ENCODE measurements at places on chromosomes 16 and 17. TPM values are rescaled to one million over a fixed set of nuclear protein-coding genes. Genes with fewer than 3 reads are reported as not detected.

Gene NME2
- 790 TPM for total RNA-seq

Gene HOXB4
- 2.3 TPM for total RNA-seq

Gene RBFOX1
- total RNA-seq, result not detected

Gene TMEM204
- 15.5 TPM for total RNA-seq

Gene CCL13
- not detected for total RNA-seq

Gene MYH2
- total RNA-seq, result not detected

Gene ELMO3
- total RNA-seq, result 5.1 TPM

Gene MT1F
- 9.2 TPM for total RNA-seq

GRCh38 chr17:78322858-78323455 is 36.9 kb downstream of the SOCS3 start:
- H3K27me3 ChIP-seq, result no peaks in the 10 kb centered on the region
- no peak overlapping the region for H3K27ac ChIP-seq
- no peak for DNase-seq
- H3K36me3 ChIP-seq, result no peaks in the 10 kb centered on the region

DNA sequence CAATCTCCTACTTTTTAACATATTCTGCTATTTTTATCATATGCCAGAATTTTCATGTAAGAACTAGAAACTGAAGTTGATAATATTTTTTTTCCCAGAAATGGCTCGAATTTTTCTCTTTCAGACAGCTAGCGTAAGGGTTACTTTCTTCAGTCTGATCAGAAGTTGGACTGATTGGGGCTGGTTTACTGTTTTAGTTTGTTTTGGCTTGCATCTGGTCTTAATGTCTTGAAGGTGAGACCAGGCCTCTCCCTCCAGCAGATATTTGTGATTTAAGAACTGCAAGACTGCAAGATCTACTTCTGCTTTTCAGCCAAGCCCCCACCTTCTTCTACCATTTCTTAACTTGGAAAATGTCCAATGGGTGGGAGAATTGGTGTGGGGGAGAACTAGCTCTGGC is 266.4 kb downstream of the HAPSTR1 start:
- no peak overlapping the region for H3K27ac ChIP-seq
- no peak for DNase-seq
- H3K4me1 ChIP-seq, result no peaks in the 10 kb centered on the region
- no peak overlapping the region for H3K4me3 ChIP-seq
- no peaks in the 10 kb centered on the region for H3K27me3 ChIP-seq

GRCh38 chr17:15920758-15921239 is 24.1 kb upstream of the ADORA2B start:
- H3K27me3 ChIP-seq, result peaks cover 21% of the 10 kb centered on the region
- DNase-seq, result no peak
- no peaks in the 10 kb centered on the region for H3K4me1 ChIP-seq
- no peak overlapping the region for H3K4me3 ChIP-seq
- H3K27ac ChIP-seq, result no peak overlapping the region

- peaks cover 5% of the 10 kb centered on the region for H3K27me3 ChIP-seq
- H3K27ac ChIP-seq, result no peak overlapping the region
- no peaks in the 10 kb centered on the region for H3K36me3 ChIP-seq
- H3K4me1 ChIP-seq, result no peaks in the 10 kb centered on the region
Observed at GRCh38 chr16:54690710-54691109, 240.0 kb upstream of the IRX5 start.

DNA sequence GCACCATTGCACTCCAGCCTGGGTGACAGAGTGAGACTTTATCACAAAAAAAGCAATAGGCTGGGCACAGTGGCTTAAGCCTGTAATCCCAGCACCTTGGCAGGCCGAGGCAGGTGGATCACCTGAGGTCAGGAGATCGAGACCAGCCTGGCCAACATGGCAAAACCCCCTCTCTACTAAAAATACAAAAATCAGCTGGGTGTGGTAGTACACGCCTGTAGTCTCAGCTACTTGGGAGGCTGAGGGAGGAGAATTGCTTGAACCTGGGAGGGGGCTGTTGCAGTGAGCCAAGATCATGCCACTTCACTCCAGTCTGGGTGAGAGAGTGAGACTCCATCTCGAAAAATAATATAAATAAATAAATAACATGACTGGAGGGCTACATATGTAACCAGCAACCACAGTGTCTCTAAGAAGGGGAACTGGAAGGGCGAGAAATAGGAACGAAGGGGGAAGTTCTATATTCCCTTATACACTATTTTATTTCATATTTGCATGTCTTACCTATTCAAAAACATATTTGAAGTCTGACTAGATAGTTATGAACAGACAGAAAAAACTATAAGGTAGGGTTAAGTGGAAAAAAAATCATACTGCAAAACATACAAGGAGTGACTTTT is 25.9 kb downstream of the MYH11 start:
- no peaks in the 10 kb centered on the region for H3K36me3 ChIP-seq
- no peak overlapping the region for H3K27ac ChIP-seq
- H3K4me3 ChIP-seq, result no peak overlapping the region
- DNase-seq, result no peak

GRCh38 chr16:11181899-11182279 is 74.1 kb downstream of the SOCS1 start:
- H3K4me1 ChIP-seq, result peaks cover 46% of the 10 kb centered on the region
- no peak overlapping the region for H3K4me3 ChIP-seq
- H3K27ac ChIP-seq, result peak overlapping the region; percentile 86

GRCh38 chr17:76866774-76867577 is 1.2 kb upstream of the MGAT5B start:
- no peaks in the 10 kb centered on the region for H3K36me3 ChIP-seq
- DNase-seq, result no peak
- H3K27ac ChIP-seq, result no peak overlapping the region
- H3K27me3 ChIP-seq, result peaks cover 18% of the 10 kb centered on the region

GRCh38 chr16:27473101-27473900 is 71.3 kb downstream of the IL21R start:
- DNase-seq, result no peak
- H3K27ac ChIP-seq, result no peak overlapping the region
- H3K27me3 ChIP-seq, result no peaks in the 10 kb centered on the region
- H3K4me3 ChIP-seq, result no peak overlapping the region

DNA sequence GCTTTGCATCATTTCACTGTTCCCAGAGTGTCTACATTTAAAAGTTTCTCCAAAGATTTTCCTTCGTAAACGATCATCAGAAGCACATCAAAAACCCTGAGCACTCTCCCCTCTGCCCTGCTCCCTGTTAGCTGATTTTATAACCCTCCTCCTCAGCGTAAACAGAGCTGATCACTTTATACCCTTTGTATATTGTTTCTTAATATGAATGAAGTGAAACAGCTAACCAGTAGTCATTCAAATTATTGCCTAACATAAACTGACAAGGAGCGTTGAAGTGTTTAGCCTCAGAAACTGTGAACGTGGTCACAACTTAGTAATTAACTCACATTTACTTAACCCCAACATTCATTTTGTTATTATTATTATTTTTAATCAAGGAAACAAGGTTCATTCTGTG is 160.0 kb upstream of the FOXF1 start:
- H3K36me3 ChIP-seq, result no peaks in the 10 kb centered on the region
- no peak overlapping the region for H3K4me3 ChIP-seq
- H3K27ac ChIP-seq, result no peak overlapping the region
- H3K27me3 ChIP-seq, result peaks cover 29% of the 10 kb centered on the region
- no peak for DNase-seq

GRCh38 chr17:17073030-17073564 is 30.8 kb downstream of the MPRIP start:
- peaks cover 43% of the 10 kb centered on the region for H3K4me1 ChIP-seq
- no peaks in the 10 kb centered on the region for H3K27me3 ChIP-seq
- no peak overlapping the region for H3K4me3 ChIP-seq
- peaks cover 28% of the 10 kb centered on the region for H3K36me3 ChIP-seq
- no peak for DNase-seq

DNA sequence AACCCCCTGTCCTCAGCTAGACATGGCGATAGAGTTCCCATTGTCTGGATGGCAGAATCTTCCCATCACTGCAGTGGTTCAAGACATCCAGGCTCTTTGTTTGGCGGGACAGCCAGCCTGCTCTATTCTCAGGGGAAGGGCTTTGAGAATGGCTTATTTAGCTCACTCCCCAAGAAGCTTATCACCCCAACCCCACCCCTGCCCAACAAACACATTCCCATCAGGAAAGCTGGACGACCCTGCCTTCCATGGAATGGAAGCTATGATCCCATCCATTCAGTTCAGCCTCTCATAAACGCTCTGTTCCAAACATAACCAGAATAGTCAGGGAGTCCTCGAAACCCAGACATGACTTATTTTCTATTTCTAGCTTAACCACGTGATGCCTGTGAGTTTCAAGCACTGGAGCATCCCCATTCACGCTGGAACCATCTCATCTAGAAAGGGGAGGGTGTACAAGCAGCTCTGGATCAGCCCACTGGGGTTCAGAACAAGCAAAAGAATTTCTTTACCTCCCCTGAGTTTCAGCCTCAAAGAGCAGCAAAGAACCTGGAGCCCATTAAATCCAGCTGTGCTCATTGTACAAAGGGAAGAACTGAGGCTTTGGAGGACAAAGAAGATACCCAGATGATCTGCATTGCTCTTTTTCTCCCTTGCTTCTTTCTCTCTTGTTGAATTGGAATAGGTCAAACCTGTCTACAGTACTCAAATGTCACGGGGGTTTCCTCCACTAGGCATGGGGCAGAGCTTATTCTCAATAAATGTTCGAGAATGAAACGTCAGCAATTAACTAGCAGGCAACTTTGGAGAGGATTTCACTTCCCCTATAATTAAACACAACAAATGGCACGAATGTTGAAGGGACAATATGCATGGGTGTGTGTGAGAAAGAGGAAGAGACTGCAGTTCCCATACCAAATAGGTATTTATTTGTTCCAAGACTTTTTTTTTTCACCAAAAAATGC is 93.1 kb downstream of the XYLT1 start:
- peaks cover 36% of the 10 kb centered on the region for H3K4me1 ChIP-seq
- no peaks in the 10 kb centered on the region for H3K36me3 ChIP-seq
- no peak for DNase-seq
- no peak overlapping the region for H3K27ac ChIP-seq
- no peak overlapping the region for H3K4me3 ChIP-seq
- H3K27me3 ChIP-seq, result no peaks in the 10 kb centered on the region

DNA sequence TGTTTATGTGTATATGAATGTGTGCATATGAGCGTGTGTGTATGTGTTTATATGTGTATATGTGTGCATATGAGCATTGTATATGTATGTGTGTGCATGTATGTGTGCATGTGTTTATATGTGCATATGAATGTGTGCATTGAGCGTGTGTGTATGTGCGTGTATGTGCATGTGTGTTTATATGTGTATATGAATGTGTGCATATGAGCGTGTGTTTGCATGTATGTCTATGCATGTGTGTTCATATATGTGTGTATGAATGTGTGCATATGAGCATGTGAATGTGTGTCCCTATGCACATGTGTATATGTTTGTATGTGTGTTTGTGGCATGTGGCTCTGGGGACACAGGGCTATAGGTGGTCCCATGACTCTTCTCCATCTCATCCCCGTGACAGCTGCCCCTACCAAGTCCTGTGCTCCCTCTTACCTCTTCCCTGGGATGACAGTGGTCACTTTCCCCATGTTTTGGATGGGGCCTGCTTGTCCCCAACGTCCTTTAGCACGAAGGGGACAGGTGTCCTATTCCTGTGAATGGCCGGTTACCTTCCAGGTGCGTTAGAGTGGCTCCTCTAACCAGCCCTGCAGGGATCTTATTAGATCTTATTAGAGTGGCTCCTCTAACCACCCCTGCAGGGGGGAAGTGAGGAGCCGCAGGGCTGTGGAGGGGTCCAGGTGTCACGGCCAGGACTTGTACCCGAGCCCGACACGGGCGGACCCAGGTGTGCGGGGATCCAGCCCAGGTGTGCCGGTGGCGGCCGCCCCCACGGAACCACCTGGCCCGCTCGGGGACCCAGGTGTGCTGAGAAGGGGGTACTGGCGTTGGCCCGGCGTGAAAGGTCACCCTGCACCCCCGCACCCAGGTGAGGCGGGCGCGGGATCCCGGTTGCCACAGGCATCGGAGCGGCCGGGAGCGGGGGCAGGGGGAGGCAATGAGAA is 105.6 kb downstream of the SEC14L1 start:
- no peaks in the 10 kb centered on the region for H3K36me3 ChIP-seq
- H3K27me3 ChIP-seq, result peaks cover 14% of the 10 kb centered on the region
- no peak for DNase-seq
- no peak overlapping the region for H3K27ac ChIP-seq

DNA sequence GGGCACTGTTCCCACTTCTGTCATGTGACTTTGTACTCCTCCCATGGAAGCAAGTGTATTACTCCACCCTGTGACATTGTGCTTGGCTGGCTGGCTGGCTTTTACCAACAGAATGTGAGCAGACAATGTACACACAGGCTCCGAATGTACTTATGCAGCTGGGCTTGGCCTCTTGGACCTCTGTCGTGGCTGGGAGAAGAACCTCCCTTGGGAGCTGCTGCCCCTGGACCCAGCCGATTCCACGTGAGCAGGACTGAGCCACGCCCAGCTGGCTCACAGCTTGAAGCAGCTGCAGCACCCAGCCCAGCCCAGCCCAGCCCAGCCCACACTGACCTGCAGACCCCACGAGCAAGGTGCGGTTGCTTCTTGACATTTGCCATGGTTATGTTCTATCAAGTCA is 177.5 kb downstream of the RBFOX3 start:
- H3K36me3 ChIP-seq, result no peaks in the 10 kb centered on the region
- no peak for DNase-seq
- H3K4me3 ChIP-seq, result no peak overlapping the region
- peaks cover 16% of the 10 kb centered on the region for H3K27me3 ChIP-seq
- H3K4me1 ChIP-seq, result no peaks in the 10 kb centered on the region
- H3K27ac ChIP-seq, result no peak overlapping the region

DNA sequence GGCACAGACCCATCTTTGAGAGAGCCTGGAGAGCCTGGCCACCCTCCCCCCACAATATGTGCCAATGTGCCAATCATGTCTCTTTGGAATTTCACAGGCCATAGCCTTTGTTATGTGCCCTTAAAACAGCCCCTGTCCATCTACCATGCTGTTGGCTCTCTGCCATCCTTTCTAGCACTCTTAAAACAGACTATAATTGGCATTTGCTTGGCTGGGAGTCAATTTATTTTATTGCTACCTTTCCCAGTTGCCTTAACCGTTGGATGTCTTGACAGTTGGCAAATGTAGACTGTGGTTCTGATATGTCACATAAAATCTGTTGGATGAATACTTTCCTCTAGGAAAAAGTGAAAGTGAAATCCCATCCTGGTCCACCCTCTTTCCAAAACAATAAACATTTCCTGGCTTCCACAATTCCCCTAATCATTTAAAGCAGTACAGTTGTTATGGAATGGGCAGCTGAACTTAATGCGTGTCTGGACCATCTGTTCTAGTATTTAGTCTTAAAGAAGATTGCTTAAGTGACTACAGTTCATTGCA is 394.0 kb downstream of the KCNJ2 start:
- no peak for DNase-seq
- no peaks in the 10 kb centered on the region for H3K27me3 ChIP-seq
- no peak overlapping the region for H3K4me3 ChIP-seq
- no peak overlapping the region for H3K27ac ChIP-seq
- no peaks in the 10 kb centered on the region for H3K36me3 ChIP-seq
